Cerebellar nuclear complex (tissue), 1 donor: ENCODE measurements at places on chromosomes 1 and 21.
A peak's percentile ranks its signal among the peaks of the same experiment; 100 is the strongest.

GRCh38 chr1:10232163-10232562 is 21.8 kb downstream of the KIF1B start:
- no peak for DNase-seq

- no peak for DNase-seq
Measured at GRCh38 chr21:44345495-44345894, 6.3 kb upstream of the CFAP410 start.

DNA sequence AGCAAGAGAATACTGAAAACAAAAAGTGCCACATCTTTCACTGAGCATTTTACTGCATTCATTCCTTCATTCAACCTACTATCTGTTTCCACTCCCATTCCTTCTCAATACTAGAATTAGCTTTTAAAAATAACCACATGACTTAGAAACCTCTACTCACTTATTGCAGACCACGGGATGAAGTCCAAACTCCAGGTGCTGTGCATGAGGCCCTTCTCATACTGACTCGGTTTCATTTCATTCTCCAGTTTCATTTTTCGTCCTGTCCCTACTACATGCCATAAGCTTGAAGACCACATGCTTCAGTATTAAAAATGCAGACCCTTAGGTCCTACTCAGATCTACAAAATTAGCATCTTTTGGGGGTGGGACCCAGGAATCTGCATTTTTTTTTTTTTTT is 2.3 kb upstream of the BACH1 start:
- DNase-seq, result no peak

- DNase-seq, result no peak
Measured at GRCh38 chr21:26710155-26710554, 135.1 kb downstream of the ADAMTS1 start.

- no peak for DNase-seq
Measured at GRCh38 chr21:28580585-28580984, 412.1 kb downstream of the LTN1 start.

- DNase-seq, result peak; percentile 93
Measured at GRCh38 chr1:52056163-52056936, at the start of gene BTF3L4. Gene BTF3L4 (plus strand): TSS chr1:52056295. CDS start chr1:52059848, 3,553 bp downstream.

- no peak for DNase-seq
Measured at GRCh38 chr21:35920436-35920835, 139.9 kb downstream of the SETD4 start.

- no peak for DNase-seq
Measured at GRCh38 chr1:209463441-209463840, 120.1 kb upstream of the CAMK1G start.

DNA sequence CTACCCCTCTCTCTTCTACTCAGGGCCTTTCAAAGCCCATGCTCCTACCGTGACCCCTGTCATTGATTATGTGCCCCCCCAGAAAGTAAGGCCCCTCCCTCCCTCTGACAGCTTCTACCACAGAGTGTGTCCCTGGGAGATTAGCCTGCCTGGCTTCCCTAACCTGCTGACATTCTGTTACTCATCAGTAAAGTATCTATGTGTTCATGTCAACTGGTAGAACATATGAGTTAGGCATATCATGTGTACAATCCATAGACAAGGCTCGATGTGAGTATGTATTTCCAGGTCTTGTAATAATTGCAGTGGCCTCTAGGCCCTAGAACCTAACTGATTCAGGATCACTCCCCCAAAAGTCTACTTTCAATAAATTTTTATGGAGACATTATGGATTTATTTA is 120.0 kb downstream of the GIPC2 start:
- no peak for DNase-seq
